ENCODE measurements at places on chromosomes 3 and 15. TPM values are rescaled to one million over a fixed set of nuclear protein-coding genes. Genes with fewer than 3 reads are reported as not detected.

The NEK11 gene
- 1.2 TPM for total RNA-seq

The TADA3 gene
- total RNA-seq, result 89.2 TPM

The NISCH gene
- 31.5 TPM for total RNA-seq

The DNAH12 gene
- not detected for total RNA-seq

The CRYGS gene
- total RNA-seq, result 0.34 TPM

The STAB1 gene
- 0.50 TPM for total RNA-seq

The RPL39L gene
- total RNA-seq, result 63.9 TPM

The GNAT1 gene
- total RNA-seq, result not detected

The MYZAP gene
- 0.17 TPM for total RNA-seq

Measured in bronchus fibroblast of lung (primary cell).